ENCODE measurements at places on chromosomes 16 and 17.

DNA sequence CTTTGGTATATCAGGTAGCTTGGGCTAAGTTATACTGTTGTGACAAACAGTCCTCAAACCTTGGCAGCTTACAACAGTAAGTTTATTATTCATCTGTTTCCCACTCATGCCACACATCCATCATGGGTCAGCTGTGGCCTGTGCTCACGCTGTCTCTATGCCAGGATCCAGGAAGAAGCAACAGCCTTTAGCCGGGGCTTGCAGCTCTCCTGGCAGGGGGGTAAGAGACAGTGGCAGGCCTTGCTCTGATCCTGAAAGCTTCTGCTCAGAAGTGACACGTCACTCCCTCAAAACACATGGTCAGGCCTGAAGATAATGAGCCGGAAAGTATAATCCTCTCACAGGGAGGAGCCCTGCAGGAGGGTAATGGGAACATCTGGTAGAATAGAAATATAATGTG, 377.6 kb downstream of the CPPED1 start:
- DNase-seq, result no peak

GRCh38 chr17:30594223-30594952, 117.2 kb downstream of the GOSR1 start:
- no peak for DNase-seq

- DNase-seq, result no peak
These were observed 25.0 kb downstream of the FOXK2 start for GRCh38 chr17:82544431-82545070.

GRCh38 chr17:77363821-77364361, 223.1 kb downstream of the SEC14L1 start:
- no peak for DNase-seq

DNA sequence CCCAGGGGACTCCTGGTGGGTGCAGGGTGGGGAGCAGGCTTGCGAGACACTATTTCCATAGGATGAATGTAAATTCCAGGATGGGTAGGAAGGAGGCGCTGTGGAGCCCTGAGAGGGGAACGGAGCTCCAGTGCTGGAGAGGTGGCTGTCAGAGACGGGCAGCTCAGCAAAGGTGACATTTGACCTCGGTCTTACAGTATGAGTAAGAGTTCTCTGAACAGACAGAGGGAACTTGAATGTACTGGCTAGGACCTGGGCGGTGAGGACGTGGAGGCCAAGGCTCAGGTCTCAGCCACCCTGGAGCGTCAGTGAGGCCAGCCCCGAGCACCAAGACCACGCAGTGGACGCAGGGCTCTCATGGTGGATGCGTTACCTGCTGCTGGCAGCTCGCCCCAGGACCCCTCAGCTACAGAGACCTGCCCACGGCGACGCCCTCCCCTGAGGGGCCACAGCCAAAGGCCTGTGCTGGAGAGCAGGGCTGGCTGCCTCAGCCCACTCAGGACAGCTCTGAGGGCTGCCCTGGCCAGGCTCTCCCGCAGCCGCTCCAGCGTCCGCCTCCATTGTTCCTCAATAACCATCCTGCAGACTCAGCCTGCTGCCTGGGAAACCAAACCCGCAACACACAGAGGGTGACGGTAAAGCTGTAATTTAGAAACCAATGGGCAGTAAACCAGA, 65.9 kb upstream of the TNRC6C start:
- DNase-seq, result no peak

DNA sequence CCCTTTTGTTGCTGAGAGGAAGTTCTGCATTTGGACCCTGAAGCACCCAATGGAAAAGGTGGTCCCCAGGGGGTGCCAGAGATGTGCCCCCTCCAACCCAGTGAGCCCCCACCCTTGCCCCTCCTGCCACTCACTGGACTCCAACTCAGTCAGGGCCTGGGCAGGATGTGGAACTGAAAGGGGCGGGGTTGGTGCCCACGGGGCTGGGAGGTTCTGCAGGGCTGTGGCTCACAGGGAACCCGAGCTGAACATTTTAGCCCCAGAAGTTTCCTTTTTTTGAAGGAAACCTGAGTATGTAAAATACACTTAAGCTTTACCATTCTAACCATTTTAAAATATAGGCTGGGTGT, 15.8 kb upstream of the OGFOD3 start:
- DNase-seq, result no peak

DNA sequence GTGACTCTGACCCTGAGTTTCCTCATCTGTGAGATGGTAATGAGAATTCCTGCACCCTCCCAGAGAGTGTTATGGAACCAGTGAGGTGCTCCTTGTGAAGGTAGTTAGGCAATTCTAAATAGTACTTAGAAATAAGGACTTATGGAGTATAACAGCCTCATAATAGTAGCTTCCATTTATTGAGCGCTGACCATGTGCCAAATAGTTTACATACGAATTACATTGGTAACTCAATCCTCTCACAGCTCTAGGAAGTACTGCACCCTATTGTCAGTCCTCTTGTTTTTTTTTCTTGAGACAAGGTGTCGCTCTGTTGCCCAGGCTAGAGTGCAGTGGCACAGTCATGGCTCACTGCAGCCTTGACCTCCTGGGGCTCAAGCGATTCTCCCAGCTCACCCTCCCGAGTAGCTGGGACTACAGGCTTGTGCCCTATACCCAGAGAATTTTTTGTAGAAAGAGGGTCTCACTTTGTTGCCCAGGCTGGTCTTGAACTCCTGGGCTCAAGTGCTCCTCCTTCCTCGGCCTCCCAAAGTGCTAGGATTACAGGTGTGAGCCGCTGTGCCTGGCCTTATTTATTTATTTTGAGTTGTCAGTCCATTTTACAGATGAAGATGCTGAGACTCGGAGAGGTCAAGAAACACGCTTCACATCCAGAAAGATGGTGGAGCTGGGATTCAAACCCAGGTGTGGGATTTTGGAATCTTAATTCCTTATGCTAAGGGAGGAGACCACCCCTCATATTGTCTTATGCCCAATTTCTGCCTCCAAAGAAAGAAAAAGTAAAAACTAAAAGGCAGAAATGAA, 2.9 kb downstream of the TNS4 start:
- no peak for DNase-seq

DNA sequence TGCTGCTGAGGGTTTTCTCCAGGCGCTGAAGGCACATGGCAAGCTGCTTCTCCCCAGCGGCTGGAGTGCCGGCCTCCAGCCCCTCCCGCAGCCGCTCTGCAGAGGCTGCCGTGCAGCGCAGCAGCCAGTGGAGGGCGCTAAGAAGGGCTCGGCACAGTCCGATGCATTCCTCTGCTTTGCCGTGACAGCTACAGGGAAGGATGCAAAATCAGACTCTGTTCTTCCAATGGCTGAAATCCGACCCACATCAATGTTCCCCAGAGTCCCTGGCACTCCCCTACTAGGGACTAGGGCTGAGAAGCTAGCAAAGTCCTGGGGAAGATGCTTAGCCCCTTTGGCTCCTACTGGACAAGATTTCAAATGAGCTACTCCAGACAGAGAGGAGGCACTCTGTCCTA, 19.0 kb downstream of the MED24 start:
- no peak for DNase-seq

- DNase-seq, result no peak
These were observed 154.0 kb downstream of the LGALS9B start for GRCh38 chr17:20313306-20313705.

DNA sequence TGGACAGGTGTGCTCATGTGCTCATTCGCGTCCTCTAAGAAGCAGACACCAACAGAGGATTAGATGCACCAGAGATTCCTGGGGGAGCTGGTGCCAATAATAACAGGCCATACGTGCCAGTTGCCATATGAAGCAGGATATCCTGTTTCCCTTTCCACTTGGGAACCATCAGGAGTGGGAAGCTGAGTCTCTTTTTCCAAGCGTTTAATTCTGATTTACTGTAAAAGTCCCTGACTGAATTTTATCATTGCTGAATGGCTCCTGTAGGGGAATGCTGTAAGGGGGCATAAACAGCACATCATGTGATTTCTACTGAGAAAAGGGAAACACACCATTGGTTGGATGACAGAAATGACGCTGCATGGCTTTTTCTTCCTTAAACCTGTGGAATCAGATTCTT, 113.3 kb downstream of the IRF8 start:
- no peak for DNase-seq

All from GM06990 (cell line).